ENCODE measurements at places on chromosomes 6 and 20.

GRCh38 chr6:16852671-16853070, 91.4 kb upstream of the ATXN1 start:
- no peak for DNase-seq

DNA sequence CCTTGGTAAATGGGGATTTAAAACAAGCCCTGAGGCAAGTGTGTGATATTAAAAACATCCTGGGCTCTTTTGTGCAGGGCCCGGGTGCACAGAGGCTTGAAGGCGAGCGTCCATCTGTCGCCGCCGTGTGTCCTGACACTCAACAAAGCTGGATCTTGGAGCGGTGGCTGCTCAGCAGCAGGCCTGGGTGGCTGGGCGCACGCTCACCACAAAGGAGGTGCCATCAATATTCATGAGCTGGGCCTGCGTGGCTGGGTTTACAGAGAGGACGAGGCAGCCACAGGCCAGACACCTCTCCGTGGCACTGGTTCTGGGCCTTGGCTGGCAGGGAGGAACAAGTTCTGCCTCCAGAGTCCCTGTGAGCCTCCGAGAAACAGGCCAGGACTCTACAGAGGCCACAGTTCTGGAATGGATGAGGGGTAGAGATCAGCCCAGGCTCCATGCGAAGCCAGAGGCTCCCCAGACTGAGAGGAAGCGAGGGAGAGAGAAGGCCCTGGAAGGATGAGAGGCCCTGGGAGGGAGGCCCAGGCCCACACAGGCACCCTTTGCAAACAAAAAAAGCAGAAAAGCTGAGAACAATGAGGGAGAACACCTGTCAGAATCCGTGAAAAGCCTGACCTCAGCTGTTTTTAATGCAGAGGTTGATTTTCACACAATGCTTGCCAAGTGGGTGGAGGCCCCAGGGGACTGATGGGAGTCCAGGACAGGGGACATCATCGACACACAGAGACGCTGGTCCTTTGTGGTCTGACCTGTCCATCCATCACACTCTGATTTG, 21.9 kb downstream of the BHLHE23 start:
- no peak for DNase-seq

GRCh38 chr20:10555865-10556308, 117.9 kb downstream of the JAG1 start:
- peak; percentile 93 for DNase-seq

GRCh38 chr20:63029358-63030121, 22.8 kb upstream of the BHLHE23 start:
- DNase-seq, result no peak

DNA sequence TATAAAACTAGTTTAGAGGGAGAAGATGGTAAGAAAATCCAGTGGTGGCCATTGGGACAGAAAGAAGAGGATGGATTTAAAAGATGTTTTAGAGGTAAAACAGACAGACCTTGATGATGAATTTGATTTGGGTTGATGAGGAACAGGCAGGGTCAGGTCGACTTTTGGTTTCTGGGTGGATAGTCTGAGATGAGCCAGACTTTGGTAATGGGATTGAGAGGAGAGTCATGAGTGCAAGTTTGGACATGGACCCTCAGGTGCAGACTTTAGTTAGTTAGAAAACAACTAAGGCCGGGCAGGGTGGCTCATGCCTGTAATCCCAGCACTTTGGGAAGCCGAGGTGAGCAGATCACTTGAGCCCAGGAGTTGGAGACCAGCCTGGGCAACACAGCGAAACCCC, 257.9 kb downstream of the MAFB start:
- DNase-seq, result no peak

- no peak for DNase-seq
Measured at GRCh38 chr20:30910937-30911725, 346.3 kb upstream of the DEFB115 start.

DNA sequence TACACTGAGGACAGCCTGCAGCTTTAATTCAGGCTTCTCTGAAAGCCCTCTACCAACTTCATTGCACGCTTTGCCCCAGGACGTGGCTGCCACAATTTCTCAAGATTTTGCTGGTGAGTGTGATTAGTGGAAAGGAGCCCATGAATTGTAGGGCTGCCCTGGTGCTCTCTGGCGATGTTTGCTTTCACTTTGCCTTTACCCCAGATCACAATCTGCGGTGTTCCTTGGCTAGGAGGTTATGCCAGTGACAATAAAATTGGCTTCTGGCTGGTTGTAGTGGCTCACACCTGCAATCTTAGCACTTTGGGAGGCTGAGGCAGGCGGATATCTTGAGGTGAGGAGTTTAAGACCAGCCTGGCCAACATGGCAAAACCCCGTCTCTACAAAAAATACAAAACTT, 139.3 kb downstream of the FOXC1 start:
- no peak for DNase-seq

GRCh38 chr20:64092258-64093012, 8.2 kb upstream of the LKAAEAR1 start:
- DNase-seq, result no peak

GRCh38 chr6:35076997-35077712, 64.0 kb downstream of the TCP11 start:
- DNase-seq, result no peak

- no peak for DNase-seq
Measured at GRCh38 chr6:110746680-110747079, 68.6 kb downstream of the CDK19 start.

GRCh38 chr6:62805431-62805830, 405.8 kb upstream of the FKBP1C start:
- DNase-seq, result no peak

GRCh38 chr6:113683968-113684367, 173.2 kb upstream of the MARCKS start:
- DNase-seq, result no peak

GRCh38 chr6:90596967-90597539, 10.2 kb upstream of the MAP3K7 start:
- DNase-seq, result no peak

DNA sequence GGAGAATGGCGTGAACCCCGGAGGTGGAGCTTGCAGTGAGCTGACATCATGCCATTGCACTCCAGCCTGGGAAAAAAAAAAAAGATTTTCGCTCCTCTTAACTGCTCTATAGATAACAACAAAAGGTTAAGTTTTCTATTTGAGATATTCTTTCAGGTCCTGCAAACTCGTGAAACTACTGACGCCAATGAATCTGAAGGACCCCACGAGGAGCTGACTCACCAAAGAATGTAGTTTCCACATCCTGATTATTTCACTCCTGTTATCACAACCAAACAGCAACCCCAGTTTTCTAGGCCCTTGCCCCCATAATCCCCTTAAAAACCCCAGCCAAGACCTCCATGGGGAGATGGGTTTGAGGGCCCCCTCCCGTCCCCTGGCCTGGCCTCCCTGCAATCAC, 58.7 kb downstream of the OTOR start:
- DNase-seq, result no peak

GRCh38 chr6:166515072-166515810, 71.2 kb downstream of the RAMACL start:
- DNase-seq, result peak; percentile 92

DNA sequence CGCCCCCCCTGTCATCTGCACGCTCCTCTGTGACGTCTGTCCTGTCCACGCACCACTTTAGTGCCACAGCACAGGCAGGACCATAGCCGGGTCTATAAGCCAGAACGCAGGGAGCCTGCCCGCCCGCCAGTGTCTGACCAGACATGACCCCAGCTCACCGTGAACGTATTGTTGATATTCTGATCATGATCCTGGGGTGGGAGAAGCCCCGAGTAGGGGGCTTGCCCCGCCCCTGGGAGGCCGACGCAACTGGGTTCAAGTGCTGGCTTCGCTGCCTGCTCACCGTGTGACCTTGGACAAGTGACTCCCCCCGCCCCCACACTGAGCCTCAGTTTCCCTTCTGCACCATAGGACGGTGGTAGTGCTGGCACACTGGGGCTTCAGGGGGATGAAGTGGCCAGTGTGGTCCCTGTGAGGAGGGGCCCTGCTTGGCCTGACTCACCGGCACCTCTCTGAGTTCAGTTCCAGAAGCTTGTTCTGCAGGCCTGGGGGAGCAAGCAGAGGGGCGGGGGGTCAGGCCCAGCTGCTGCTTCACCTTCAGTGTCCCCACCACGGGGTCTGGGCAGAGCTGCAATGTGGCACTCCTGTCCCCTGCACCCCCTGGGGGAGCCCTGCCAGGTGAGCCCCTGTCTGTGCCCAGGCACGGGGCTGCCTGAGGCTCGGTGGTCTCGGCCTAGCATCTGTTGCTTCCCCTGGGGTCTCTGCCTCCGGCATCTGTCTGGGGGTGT, 9.2 kb downstream of the RBBP8NL start:
- no peak for DNase-seq

DNA sequence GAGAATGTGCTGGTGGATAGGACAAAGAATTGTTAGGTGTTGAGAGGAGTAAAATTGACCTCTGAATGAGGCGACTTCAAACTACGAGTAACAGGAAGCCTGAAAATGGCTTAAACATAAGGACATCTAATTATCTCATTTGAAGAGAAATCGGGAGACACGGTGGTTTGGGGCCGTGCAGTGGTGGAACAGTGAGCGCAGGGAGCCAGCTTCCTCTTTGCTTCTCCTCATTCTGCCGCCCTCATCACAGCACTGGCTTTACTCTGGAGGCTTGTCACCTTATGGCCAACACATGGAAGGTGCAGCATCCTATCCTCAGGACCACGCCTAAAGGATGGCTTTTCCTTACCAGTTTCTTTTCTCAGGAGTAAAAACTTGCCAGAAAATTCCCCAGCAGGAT, 114.3 kb downstream of the B3GAT2 start:
- no peak for DNase-seq

GRCh38 chr20:32522526-32522775, 62.7 kb downstream of the NOL4L start:
- DNase-seq, result no peak

DNA sequence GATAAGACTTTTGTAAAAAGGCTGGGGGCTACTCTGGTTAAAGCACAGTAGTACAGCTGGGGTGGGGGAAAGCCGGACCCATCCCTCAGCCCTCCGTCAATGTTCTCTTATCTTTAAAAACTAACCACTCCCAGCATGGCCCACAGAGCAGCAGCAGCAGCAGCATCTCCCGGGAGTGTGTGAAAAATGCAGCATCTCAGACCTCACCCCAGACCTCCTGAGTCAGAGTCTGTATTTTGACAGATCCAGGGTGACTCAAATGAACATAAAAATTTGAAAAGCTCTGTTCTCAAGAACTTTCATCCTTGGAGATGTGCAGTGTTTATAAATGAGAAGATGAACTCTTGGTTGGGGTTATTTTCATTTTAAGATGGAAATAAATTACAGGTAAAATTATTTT, 277.7 kb upstream of the ECI2 start:
- peak; percentile 82 for DNase-seq

- DNase-seq, result no peak
Measured at GRCh38 chr6:36700831-36701230, 3.2 kb downstream of the RAB44 start.

DNA sequence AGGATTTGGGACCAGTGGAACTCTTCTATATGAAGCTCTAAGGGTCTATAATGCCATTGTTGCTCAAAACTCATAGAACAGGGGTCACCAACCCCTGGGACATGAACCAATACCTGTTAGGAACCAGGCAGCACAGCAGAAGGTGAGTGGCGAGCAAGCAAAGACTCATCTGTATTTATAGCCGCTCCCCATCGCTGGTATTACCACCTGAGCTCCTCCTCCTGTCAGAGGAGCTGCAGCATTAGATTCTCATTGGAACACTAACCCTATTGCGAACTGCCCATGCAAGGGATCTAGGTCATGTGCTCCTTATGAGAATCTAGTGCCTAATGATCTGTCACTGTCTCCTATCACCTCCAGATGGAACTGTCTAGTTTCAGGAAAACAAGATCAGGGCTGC, 237.5 kb downstream of the C6orf118 start:
- no peak for DNase-seq

DNA sequence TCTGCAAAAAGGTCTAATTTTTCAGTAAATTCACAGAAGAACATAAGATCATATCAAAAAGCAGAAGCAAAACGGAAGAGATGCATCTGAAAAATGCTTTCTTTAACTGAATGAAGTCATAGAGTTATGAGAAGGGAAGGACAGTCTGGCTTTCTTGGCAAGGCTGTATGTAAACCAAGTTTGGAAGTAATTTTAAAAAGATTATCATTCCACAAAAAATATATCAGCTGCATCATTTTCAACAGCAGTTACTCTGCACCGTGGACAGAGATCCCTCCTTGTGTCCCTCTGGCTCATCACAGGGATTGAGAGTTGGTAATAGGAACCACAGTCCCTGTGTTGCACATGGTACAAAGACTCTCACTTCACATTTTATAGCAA, 258.5 kb downstream of the HIVEP2 start:
- no peak for DNase-seq

DNA sequence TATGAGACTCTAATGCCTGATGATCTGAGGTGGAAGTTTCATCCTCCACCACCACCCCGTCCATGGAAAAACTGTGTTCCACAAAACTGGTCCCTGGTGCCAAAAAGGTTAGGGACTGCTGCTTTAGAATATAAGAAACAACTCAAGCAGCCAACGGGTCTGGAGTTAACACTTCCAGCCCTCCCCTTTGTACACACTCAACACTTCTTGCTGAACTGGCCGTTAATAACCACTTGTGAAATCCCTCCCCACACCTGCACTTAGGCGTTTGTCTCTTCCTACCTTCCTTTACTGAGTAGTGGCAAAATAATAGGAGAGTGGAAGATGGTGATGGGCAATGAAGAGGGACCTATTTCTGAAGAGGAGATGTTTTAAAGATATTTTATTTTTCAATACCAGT, 10.5 kb downstream of the SAYSD1 start:
- DNase-seq, result no peak

GRCh38 chr20:24934716-24935115, 14.4 kb upstream of the CST7 start:
- DNase-seq, result no peak

GRCh38 chr20:16712511-16712947, 17.3 kb upstream of the SNRPB2 start:
- no peak for DNase-seq

- DNase-seq, result peak; percentile 36
Measured at GRCh38 chr20:56343861-56344381, 14.9 kb upstream of the FAM210B start.

DNA sequence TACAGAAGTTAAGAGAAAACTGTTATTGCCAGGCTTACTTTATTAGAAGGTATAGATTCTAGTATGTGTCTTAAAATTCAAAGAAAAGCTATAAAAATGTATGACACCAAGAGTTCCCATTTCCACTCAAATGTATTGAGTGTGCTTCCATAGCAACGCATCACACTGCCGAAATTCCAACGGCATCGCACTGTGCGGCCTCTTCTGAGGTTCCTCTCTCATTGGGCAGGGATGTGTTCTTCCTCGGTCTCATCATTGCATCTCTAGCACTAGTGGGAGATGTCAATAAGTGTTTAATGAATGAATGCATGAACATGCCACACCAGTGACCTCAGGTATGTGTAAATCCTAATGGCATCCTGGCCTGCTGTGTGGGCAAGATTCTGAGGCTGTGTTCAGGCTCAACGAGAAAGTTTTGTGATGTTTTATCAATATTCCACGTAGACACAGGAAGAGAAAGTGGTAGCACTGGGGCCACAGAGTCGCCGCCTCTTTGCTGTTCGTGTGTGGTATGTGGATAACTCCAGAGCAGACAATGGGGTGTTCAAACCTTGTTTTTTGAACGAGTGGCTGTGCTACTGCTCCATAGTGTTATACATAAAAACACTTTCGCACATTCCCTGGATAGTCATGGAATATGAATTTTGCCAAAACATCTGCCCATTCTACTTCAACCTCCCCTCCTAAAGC, 171.6 kb downstream of the ADGB start:
- no peak for DNase-seq
